ENCODE measurements at places on chromosomes 1 and 21.
A peak's percentile ranks its signal among the peaks of the same experiment; 100 is the strongest.

GRCh38 chr1:171981303-171981702 lies 140.0 kb downstream of the DNM3 start:
- DNase-seq: no peak

DNA sequence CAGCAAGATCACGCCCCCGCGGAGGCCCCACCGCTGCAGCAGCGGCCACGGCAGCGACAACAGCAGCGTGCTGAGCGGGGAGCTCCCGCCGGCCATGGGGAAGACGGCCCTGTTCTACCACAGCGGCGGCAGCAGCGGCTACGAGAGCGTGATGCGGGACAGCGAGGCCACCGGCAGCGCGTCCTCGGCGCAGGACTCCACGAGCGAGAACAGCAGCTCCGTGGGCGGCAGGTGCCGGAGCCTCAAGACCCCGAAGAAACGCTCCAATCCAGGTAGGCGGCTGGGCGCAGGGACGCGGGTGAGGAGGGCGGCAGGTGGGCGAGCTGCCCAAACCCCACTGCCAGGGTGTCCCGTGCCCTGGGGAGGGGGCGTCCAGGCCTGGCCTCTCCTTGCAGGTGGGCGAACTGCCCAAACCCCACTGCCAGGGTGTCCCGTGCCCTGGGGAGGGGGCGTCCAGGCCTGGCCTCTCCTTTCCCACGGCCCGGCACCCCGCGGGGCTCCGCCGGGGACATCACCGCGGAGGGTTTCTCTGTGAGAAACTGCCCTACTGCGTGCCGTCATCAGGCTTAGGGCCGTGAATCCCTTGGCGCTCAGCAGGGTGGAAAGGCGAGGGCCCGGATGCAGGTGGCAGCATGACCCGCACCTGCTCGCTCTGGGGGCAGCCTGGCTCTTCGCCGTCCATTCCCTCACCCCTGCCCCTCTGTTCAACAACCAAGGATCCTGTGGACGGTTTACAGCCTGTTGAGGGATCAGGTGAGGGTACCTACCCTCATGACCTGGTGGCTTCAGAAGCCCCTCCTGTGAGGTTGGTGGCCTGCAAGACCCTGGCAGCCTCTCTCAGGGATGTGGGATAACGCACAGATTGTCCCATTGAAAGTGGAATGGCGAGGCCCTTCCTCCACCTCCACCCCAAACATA lies 534.0 kb downstream of the KIF26B start:
- no peak for DNase-seq

- DNase-seq: no peak
These were observed 47.6 kb upstream of the ABCG1 start for GRCh38 chr21:42171091-42172053.

- DNase-seq: no peak
These were observed 36.5 kb downstream of the LRRIQ3 start for GRCh38 chr1:74161497-74161896.

- no peak for DNase-seq
These were observed 72.6 kb downstream of the TOR3A start for GRCh38 chr1:179154437-179154836.

DNA sequence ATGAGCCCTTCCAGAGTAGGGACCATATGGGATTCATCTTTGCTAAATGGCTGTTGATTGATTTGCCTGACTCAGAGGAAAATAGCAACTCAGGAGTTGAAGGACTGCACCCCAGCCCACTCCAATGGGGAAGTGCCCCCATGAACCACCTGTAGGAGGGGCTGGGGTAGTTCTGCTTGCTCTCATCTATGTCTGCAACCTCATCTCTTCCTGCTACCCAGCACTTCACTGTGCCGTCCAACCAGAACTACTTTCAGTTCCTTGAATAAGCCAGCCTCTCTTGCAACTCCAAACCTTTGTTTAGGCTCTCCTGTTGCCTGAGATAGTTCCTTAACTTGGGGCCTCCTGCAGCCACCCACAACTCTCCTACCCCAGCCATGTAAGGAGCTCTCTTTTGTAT lies 26.6 kb downstream of the BEND5 start:
- DNase-seq: no peak

GRCh38 chr1:179340918-179341317 lies 24.9 kb upstream of the AXDND1 start:
- DNase-seq: no peak

DNA sequence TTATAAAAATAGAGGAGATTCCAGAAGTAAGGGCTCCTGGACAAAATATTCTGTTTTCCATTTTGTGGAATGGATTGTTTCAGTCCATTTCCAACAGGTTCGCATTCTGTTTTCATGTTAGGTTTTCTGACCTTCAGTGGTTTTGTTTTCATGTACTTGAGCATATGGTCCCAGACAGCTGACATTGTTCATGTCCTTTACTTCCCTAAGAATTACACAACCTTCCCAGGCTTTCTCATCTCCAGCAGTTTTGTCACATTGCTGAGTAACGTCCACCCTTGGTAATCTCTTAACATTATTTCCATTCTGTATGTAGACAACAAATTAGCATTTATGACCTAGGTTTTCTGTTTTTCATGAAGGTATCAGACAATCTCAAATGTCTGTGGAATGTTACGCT lies 21.0 kb upstream of the ERRFI1 start:
- DNase-seq: peak; percentile 54

DNA sequence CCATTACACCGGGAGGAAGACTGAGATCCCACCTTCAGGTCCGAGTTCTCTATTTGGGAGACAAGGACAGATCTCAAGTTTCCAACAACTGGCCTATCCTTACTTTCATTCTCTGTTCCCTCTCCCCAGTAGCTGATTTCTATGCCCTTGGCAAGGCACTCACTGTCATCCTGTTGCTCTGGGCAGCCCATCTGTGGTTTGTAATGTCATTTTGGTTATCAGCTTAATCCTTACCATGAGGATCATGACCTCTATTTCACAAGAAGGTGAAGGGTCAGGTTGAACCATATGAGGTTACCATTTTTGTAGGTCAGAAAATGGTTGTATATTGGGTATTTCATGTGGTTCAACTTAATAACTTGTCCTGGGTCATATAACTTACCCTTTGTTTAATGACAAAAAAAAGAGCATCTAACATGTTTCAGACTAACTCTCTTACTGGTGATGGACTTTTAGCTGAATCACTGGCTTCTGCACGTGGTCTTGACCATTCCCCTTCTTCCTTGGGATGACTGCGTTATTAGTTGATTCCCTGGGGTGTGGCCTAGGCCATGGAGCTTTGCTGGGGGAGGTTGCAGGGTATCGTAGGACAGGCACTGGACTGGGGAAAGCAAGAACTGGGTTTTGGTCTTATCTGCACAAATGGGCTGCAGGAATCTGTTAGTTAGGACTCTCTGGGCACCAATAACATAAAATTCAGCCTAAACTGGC lies 120.2 kb downstream of the ACTL8 start:
- DNase-seq: no peak

- DNase-seq: no peak
These were observed 18.5 kb upstream of the GNG12 start for GRCh38 chr1:67851800-67852199.

DNA sequence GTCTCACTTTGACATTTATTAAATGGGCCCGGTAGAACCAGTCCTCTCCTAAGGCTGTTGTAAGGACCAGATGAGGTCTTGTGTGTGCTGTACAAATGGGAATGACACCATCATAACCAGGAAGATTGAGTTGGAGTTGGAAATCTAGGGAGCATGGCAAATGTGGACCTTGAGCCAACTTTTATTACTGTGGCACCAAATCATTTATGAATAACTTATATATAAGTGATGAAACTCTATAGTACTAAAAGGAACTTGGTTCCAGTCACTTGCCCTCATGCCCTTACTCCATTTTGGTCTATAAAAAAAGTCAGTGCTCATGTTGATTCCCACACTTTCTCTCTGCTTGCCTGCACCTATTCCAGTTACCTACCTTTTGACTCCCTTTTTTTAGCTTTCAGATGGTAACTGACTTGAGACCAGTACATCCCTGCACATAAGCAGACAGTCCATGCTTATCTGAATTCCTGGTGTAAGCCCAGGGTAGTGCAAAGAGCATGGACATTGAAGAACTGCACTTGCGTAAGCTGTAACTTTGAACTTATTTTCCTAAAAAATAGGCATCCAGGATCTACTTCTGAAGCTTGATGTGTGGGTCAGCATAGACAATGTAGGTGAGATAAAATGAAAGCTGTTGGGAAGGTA lies 210.6 kb downstream of the PBX1 start:
- no peak for DNase-seq

Measured in endothelial cell of umbilical vein (primary cell).